Stimulated activated CD4-positive, alpha-beta T cell treated with anti-CD3 and anti-CD28 coated beads, Interleukin-15, amount 100 ng/mL, for 1 hour (primary cell): ENCODE measurements at places on chromosomes 5 and 9.

DNA sequence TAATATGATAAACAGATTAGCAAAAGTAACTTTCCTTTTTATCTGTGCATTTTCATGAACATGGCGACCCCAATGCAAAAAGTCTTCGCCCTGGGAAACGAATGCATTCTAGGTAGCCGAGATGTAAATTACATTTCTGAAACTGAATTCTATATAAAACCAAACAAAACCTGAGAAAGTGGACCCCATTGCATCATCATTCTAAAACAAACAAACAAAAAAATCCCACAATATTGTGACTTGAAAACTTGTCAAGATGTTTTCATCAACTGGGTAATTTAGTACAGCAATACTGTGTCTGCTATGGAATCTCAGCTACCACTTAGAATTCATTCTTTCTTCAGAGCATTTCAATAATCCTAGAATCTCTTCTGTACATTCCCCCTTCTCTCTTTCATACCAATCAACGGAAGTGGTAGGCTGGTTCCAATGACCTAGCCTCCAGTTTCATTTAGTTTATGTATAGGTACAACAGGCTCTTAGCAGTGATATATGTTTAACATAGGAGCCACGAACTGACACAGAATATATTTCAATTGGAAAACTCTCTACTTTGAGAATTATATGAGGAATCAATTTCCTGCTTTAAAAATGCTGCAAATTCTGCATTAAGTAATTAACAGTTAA lies 85.6 kb downstream of the FBXW11 start:
- no peak for DNase-seq

GRCh38 chr5:74641735-74642542 lies 1.4 kb upstream of the ENC1 start:
- DNase-seq = no peak

DNA sequence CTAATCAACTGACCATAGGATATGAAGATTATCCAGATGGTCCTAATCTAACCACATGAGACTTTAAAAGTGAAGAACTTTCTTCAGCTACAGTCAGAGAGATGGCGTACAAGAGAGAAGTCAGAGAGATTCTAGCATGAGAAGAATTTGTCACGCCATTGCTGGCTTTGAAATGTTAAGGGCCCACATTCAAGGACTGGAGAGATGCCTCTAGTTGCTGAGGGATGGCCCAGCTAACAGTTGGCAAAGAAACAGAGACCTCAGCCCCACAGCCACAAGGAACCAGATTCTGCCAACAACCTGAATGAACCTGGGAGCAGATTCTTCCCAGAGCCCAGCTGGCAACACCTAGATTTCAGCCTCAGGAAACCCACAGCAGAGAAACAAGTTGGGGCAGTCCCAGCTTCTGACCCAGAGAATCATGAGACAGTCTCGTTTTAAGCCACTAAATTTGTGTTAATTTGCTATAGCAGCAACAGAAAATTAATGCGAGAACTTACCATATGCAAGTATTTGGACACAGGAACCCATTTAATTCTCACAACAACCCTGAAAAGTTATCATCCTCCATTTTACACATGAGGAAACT lies 132.0 kb downstream of the MLLT3 start:
- no peak for DNase-seq

GRCh38 chr9:108783326-108783725 lies 72.5 kb downstream of the ACTL7B start:
- no peak for DNase-seq

DNA sequence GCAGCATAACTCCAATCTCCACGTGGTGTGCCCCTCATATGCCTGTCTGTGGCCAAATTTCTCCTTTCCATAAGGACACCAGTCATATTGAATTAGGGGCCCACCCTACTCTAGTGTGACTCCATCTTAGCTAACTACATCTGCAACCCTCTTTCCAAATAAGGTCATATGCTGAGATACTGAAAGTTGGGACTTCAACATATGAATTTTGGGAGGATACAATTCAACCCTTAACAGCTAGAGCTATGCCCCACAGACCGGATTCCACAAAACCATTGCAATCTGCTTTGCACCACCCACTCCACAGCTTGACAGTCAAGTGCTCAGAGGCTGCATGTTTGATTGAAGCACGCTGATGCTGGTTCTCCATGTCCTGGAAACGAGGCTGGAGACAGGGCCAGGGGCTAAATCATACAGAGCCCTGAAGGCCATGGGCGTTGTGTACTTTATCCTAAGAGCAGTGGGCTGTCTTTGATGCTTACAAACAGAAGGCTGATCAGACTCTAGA lies 122.8 kb downstream of the MTX3 start:
- DNase-seq = no peak

DNA sequence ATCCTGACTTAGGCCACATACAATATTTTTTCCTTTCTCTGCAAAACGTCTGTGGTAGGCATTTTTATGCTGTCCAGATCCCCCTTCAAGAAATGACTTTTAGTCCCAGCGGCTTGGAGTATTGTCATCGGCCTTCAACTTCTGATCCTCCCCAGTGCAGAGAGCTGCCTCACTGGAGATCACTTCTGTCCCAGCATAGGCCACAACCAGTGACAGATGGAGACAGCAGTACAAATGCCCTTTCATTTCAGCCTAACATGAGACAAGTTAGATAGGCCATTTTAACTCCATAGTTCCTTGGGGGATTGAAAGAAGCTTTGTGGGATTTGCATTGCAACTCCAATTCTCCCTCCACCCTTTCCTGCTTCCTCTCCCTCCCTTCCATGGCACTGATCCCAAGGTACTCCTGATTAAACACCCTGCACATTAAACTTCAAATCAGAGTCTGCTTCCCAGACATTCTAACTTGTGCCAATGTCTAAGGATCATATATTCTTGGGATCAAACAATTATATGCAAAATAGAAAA lies 3.2 kb upstream of the MAMDC2 start:
- no peak for DNase-seq

- DNase-seq = no peak
These were observed 608.1 kb upstream of the ADAMTS16 start for GRCh38 chr5:4531756-4532704.

GRCh38 chr5:60633341-60633740 lies 66.6 kb downstream of the DEPDC1B start:
- no peak for DNase-seq

GRCh38 chr9:112200711-112201110 lies 25.6 kb upstream of the SUSD1 start:
- DNase-seq = no peak

DNA sequence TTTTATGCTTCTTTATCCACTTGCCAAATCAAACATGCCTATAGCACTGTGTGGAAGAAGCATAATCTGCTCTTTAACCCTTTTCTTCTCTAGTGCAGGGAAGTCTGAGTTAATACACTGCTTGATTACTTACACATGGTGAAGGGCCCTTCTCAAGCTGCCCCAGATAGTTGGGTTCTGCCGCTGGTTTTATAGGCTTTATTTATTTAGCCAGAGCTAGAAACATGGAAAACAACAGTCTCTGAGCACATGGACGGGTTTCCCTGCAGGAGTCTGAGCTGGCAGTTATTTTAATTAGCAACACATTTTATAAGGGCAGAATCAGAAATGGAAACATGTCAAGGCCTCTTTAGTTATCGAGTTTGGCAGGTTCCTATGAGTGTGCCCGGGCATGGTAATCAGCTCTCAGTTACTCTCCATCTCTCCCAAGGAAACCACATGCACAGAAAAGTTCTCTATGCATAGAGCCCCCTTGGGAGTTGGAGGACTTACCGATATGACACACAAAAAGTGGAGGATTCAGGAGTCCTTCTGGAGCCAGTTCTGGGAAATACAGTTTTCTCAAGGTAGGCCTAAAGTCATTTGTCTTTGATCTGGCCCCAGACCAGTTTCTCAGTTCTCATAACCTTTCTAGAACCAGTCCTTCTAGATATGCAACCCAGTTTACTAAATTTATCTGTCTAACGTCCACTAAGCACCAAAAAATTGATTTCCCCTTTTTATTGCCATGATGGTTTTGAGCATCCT lies 564.8 kb downstream of the ACTL7B start:
- DNase-seq = no peak

- no peak for DNase-seq
These were observed 7.4 kb upstream of the AMACR start for GRCh38 chr5:34015120-34015822.

DNA sequence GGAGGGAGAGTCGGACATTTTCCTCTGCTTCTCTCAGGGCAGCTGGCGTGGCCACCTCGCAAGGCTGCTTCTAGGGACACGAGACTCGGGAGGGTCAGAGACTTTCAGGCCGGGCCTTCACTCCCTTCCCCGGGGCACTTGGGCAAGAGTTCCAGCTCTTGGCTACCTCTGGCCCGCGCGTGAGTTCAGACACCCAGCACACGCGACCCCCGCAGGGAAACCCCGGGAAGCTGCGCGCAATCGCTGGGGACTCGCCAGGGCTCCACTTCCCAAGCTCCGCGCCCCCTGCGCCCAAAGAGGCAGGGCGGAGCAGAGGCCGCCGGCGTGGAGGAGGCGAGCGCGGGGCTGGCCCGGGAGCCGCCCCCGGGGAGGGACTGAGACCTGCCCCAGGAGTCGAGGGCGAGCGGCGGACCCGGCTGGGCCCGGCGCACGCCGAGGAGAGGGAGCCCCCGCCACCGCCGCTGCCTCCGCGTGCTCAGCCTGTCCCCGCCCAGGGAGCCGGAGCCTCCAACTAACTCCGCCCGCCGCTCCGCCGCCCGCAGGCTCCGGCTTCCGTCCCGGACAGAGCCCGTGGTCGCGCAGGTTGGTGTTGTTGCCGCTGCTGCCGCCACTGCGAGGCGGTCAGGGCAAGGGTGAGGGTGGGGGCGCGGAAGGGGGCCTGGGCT lies at the start of gene PAM:
TSS of gene PAM (plus strand) at position 539 of the 665 bp plus-strand sequence. CDS start 110,891 bp downstream, outside the sequence.
- peak; percentile 35 for DNase-seq

GRCh38 chr5:133926489-133927299 lies 41.7 kb downstream of the C5orf15 start:
- no peak for DNase-seq

GRCh38 chr9:86322973-86323644 lies 31.1 kb downstream of the TUT7 start:
- DNase-seq = no peak

- no peak for DNase-seq
These were observed 8.3 kb downstream of the HSD17B3 start for GRCh38 chr9:96293498-96294158.

GRCh38 chr5:65867542-65868195 lies 58.7 kb upstream of the ERBIN start:
- no peak for DNase-seq

DNA sequence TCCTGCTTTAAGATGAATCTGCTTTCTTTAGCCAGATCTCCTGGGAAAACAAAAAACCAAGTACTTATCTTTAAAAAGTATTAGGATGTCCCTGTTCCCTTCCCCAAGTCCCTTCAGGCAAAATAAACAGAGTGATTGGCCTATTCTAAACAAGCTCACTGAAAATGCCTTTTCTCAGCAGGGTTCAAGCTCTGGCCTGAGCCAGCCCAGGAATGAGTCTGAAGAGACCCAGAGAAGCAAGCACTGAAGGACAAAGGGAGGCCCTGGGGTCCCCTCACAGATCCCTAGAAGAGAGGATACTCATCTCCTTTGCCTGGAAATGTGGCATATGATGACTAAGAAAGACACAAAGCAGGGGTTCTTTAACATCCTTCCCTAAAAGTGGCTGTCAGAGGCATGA lies 66.8 kb upstream of the MAP1B start:
- DNase-seq = no peak

GRCh38 chr5:43335681-43336080 lies 22.5 kb upstream of the HMGCS1 start:
- DNase-seq = no peak

GRCh38 chr5:4553978-4554377 lies 586.2 kb upstream of the ADAMTS16 start:
- no peak for DNase-seq

- DNase-seq = no peak
These were observed 30.2 kb upstream of the DUSP1 start for GRCh38 chr5:172801179-172801671.

GRCh38 chr5:71948206-71948605 lies 159.1 kb upstream of the MAP1B start:
- no peak for DNase-seq

- no peak for DNase-seq
These were observed 17.0 kb upstream of the AUH start for GRCh38 chr9:91378695-91379127.

- no peak for DNase-seq
These were observed 21.2 kb downstream of the RNF130 start for GRCh38 chr5:180050121-180050940.

- no peak for DNase-seq
These were observed 114.4 kb downstream of the DOCK2 start for GRCh38 chr5:169751490-169751889.

- no peak for DNase-seq
These were observed 211.4 kb downstream of the KIAA0825 start for GRCh38 chr5:94407023-94407422.

DNA sequence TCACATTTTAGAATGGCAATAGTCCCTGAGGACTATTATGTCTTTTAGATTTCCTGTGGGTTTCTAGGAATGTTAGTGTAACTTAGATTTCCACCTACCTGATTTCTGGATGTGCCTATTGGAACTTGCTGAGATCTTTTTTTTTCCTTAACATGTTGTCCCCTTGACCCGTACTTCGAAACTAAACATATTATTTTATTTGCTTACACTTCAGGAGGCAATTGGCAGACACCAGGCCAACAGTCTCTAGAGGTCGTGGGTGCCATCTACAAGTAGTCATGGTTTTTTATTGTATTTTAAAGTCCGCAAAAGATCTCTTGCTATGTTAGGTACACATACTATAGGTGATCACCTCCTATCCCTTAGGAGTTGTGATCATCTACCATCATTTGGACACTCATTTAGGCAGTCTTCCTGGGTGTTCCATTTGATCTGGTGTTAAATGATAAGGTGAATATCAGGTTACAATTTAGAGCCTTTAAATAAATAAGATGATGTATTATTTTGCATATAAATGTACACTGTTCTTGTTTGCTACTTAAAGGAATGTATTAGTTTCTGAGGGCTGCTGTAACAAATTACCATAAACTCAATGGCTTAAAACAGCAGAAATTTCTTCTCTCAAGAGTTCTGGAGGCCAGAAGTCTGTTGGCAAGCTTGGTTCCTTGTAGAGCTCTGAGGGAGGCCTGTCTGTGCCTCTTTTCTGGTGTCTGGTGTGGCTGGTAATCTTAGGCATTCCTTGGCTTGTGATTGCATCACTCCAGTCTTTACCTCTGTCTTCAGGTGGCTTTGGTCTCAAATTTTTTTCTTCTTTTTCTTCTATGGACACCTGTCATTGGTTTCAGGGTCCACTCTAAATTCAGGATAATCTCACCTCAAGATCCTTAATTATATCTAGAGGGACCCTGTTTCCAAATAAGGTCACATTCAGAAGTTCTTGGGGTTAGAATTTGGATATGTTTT lies 64.8 kb downstream of the ZCCHC7 start:
- DNase-seq = no peak

- DNase-seq = no peak
These were observed 107.6 kb downstream of the MUSK start for GRCh38 chr9:110776221-110776620.
